Stimulated activated CD4-positive, alpha-beta T cell treated with anti-CD3 and anti-CD28 coated beads, Interleukin-1b, Interleukin-23, amount 100 ng/mL, for 24 hours (primary cell): ENCODE measurements at places on chromosomes 1 and 21.

GRCh38 chr1:12615865-12616708, 1.9 kb downstream of the DHRS3 start:
- no peak for DNase-seq

- no peak for DNase-seq
Measured at GRCh38 chr1:15501208-15502032, 22.6 kb downstream of the CASP9 start.

GRCh38 chr21:25361765-25362164, 245.5 kb downstream of the MRPL39 start:
- no peak for DNase-seq

DNA sequence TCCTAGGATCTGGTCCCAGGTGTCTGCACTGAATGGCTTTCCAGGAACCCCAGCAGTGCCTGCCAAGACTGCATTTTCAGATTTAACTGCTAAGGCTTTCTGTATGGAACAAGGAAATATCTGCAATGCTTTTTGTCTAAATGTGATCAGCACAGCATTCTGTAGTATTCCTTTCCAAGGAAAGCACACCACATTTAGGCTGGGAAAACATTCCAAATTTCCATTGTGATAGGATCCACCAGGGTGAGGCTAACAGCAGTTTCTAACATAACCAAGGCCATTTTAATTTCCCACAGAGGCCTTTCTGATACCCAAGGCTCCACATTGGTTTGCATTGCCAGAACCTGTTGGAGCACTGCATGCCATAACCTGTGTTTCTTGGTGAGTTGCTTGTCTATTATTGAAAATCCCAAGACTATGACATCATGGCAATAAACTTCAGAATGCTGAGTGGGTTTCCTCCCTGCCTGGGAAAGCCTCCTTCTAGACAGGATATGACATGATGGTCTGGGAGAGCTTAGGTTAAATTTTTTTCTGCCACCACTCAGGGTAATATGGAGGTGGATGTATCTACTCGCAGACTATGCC, 23.3 kb upstream of the PTGFRN start:
- DNase-seq, result no peak

- DNase-seq, result no peak
Measured at GRCh38 chr1:205247130-205247921, 19.6 kb downstream of the TMCC2 start.

DNA sequence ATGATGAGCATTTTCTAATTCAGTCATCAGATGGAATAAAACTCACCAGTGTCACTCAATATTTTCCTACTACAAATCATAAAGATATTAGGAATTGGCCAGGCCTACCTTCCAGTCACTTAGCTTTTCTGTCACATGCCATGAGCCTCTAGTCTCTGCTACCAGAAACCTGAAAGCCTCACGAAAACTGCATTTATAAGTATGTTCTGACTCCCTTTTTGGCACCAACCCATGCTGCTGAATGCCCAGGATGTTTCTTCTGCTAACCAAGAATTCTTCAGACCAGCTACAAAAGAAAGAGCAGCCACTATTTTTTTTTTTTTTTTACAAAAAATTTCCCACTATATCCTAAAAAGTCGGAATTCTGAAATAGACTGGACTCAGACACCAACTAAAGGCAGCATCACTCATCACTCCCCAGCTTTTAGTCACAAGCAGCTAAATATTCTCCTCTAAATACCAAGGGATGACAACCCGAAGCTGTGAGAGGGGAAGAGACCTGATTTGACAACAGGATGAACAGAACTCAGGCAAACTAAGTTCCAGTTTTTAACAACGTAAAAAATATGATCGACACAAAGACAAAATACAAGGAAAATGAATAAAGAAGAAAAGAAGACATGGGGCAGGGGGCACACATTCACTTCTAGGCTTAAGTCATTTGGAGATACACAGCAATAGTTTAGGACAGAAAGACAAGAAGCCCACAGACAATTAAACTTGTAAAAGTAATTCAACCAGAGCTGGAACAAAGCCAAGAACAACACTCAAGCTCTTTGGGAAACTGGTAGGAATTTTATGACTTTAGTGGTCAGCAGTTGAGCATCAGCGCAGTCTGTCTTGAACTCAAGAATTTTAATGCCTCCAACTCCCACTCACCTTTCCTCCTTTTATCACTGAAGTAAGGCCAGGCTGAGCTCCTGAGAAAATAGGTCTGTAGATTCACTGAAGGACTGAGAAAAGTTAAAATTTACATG, 1.7 kb downstream of the DCAF8 start:
- no peak for DNase-seq

GRCh38 chr1:77688939-77689338, 6.5 kb upstream of the ZZZ3 start:
- no peak for DNase-seq

- no peak for DNase-seq
Measured at GRCh38 chr1:106768501-106768900, 288.0 kb upstream of the PRMT6 start.

DNA sequence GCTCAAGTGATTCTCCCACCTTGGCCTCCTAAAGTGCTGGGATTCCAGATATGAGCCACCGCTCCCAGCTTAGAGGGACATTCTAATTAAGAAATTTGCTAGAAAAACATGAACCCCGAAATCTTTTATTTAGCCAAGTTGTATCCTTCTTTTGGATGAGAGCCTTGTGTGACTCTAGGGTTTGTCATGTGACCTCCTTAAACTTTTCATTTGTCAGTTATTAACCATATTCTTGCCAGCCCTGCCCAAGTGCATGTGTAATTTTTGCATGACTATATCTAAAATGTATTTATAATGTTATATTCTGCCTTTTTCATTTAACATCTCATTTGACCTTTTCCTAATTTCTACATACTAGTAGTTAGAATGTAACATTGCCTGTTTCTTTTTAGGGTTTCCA, 1.9 kb downstream of the UTP25 start:
- DNase-seq, result no peak

DNA sequence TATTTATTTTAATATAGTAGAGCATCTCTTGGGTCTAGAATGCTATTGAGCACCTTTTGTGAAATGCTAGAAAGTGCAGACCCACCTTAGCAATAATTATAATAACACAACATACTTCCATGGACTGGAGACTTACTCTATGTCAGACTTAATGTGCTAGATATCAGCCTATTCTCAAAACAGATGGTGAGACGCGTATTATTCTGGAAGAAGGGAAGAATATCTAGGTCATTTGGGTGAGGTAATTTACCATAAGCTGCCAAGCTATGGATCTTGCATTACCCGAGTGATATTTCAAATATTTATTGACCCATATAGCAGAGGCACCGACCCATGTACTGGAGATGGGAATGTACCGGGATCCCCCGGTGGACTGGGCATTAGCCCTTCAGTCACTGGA, 20.6 kb upstream of the IFNLR1 start:
- DNase-seq, result no peak

DNA sequence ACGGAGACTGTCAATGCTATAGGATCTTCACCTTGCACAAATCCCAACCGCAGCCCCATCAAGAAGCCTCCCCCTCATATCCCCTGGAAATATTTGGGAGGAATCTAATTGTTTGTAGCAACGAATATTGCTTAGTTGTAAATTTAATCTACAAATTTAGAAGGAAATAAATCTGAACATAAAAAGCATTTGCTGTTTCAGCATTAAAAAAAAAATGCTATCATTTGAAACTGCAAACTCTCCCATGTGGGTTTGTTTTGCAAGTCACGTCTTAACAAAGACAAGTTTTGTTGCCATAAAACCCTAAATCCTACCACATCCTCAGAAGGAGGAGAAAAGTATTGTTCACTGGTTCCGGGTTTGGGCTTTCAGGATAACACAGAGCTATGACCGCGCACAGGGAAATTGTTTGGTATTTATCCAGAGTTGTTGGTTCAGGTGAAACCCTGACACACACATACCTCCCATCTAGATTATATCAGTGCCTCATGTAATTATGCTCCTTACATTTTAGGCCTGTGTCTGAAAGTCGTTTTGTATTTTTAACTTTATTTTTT, 279.6 kb downstream of the TM2D1 start:
- no peak for DNase-seq

DNA sequence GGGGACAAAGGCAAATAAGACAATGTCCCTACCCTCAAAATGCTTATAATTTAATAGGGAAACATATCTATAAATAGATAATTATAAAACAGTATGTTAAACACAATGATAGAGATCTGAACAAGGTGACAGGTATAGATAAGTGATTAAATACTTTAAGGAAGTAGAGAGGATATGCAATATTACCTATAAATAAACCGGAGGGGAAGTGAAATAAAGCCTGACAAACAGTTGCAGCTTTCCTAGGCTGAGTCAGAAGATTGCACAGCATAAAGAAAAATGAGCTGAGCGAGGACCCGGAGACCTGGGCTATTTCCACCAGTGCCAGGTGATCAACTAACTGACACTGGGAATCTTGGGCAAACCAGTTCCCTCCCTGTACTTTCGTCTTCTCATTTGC, 11.5 kb upstream of the PSRC1 start:
- DNase-seq, result no peak

DNA sequence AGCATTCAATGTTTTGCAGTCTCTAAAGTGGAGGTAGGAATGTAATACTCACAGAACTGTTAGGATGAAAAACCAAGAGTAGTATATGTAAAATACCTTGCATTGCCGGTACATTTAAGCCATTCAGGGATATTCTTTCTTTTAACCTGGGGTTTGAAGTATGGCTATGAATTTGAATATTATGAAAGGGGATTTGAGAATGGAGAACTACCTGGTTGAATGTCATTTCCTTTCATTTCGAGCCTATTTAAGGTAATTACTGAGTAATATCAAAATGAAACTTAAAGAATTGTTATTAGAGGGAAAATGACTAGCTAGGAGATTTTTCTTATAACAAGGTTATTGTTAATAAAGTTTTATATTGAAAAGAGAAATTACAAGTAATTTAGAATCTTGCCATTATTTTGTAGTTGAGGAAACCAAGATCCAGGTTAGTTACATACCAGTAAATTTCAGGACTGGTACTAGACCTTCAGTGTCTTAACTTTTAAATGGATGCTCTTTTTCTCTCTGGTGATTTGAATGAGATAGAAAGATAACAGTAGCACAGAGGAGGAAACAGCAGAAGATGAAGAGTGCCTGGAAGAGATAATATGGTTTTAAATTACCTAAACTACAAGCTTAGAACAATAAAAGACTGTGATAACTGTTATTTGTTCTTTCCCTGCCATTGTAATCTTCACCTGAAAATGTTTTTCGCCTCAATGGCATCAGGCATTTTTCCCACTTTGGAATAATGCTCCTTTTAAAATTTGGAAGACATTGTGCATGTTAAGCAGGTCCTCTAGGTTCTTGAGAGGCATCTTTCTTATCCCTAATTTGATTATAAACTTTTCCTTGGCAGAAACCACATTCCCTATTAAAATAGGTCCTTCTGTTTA, 103.2 kb downstream of the PKN2 start:
- no peak for DNase-seq

- peak; percentile 53 for DNase-seq
Measured at GRCh38 chr1:41666981-41667631, 182.6 kb upstream of the EDN2 start.

- DNase-seq, result peak; percentile 45
Measured at GRCh38 chr1:212683357-212683722, 16.3 kb downstream of the BATF3 start.

- DNase-seq, result no peak
Measured at GRCh38 chr1:32104127-32104526, 3.7 kb upstream of the KPNA6 start.

GRCh38 chr1:154941333-154942013, 5.0 kb upstream of the PMVK start:
- DNase-seq, result no peak

DNA sequence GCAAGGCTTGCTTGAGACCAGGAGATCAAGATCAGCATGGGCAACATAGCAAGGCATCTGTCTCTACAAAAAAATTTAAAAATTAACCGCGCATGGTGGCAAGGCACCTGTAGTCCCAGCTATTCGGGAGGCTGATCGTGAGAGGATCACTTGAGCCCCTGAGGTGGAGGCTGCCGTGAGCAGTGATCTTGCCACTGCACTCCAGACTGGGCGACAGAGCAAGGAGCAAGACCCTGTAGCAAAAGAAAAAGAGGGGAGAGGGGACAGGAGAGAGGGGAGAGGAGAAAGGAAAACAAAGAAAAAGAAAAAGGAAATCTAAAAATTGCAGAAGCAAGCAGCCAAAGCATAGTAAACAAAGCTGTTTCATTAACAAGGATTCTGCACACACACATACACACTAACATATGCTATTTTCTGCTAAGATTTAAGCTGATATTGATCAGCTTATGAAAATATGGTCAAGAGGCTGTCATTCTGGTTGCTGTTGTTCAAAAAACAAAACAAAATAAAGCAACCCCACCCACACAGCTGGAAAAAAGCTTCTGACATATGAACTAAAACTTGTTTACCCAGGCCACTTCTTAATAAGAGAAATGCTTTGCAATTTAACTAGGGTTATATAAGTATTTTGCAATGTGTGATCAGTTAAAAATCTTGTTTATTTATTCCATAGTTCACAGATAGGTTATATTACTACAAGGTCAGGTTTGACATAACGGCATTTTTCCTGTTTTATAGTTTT, 1.8 kb downstream of the ARNT start:
- no peak for DNase-seq

GRCh38 chr1:224769452-224770335, 153.6 kb downstream of the CNIH3 start:
- no peak for DNase-seq

DNA sequence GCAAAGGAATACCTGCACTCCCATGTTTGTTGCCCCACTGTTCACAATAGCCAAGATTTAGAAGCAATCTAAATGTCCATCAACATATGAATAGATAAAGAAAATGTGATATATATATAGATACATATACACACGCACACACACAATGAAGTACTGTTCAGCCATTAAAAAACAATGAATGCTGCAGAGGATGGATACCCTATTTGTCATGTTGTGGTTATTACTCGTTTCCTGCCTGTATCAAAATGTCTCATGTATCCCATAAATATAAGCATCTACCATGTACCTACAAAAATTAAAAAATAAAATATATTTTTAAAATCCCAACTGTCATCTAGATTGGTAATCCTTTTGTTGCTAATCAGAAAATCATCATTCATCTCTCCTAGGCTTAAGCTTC, 634.8 kb upstream of the ADGRL2 start:
- DNase-seq, result no peak

DNA sequence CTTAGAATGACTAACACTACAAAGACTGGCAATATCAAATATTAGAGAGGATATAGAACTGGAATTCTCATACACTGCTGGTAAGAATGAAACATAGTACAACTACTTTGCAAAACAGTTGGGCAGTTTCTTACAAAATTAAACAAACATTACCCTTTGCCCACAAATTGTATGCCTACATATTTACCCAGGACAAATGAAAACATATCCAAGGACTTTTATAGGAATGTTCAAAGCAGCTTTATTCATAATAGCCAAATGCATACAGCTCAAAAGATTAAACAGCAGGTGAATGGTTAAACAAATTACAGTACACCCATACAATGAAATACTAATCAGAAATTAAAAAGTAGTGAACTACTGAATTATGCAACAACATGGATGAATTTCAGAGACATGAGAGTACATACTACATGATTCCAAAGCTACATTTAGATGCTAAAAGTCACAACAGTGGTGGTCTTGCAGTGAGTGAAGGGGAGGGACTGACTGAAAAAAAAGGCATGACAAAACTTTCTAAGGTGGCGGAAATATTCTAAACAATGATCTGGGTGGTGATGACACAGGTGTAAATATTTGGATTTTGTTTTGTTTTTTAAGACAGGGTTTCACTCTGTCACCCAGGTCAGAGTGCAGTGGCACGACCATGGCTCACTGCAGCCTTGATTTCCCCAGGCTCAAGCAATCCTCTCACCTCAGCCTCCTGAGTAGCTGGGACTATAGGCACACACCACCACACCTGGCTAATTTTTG, 40.4 kb downstream of the LYST start:
- no peak for DNase-seq
